ENCODE measurements at places on chromosomes 4 and X.

- no peak for DNase-seq
Observed at GRCh38 chrX:46456125-46456922, 88.9 kb downstream of the ZNF674 start.

GRCh38 chrX:115459883-115460880 lies 100.8 kb upstream of the PLS3 start:
- no peak for DNase-seq

GRCh38 chr4:5632066-5632440 lies 76.3 kb downstream of the EVC2 start:
- no peak for DNase-seq

GRCh38 chr4:137545461-137545861 lies 13.2 kb upstream of the PCDH18 start:
- DNase-seq: no peak

DNA sequence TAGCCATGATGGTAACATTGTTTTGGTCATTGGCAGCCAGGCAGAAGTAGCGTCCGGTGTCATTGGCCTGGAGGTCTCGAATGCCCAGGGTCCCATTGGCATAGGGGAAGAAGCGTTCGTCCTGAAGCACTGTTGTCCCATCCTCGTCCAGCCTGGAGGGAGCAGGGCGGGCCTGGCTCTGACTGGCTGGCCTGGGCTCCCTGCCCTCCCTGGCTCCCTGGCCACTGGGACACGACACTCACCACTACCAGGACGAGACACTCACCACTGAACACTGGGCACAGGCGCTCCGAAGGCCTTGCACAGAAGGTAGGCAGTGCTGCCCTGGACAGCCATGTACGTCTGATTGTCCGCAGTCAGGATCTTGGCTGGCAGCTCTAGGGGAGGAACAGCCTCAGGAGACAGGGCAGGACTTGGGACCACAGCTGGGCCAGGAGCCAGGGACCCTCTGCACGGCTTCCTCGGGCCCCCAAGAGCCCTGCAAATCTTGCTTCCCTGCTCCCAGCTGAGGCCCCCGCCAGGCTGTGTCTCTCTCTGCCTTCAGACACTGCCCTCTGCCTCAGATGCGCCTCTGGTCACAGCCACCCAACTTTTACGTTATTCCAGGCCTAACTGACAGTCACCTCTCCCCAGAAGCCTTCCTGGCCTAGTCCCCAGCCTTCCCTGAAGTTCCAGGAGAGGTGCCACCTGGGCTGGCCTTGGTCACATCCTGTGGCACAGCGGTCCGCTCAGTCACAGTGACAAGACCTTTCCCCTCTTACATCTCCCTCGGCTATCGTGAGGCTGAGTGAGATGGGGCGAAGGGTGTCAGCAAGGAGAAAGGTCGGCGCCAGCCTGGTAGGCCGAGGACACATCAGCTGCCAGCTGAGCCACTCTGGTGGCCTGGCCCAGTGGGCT lies 17.1 kb downstream of the L1CAM start:
- DNase-seq: no peak

DNA sequence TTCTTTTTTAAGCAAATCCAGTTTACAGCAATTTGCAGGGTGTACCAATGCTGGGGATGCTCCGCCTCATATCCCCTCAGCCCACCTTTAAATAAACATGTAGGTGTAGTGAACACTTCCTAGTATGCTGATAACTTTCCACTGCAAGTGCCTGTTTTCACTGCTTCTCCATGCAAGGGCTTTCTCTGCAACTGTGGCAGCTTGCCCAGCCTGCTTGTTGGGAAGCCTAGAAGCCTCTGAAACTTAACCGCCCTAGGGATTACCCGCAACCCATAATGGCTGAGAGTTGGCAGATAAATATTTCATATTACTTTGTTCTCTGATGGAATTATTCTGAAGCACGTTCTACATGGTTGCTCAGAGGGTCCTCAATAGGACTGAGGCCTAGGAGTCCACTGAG lies 253.7 kb upstream of the DDX53 start:
- no peak for DNase-seq

- DNase-seq: no peak
Observed at GRCh38 chrX:10032147-10032546, 65.0 kb downstream of the CLDN34 start.

GRCh38 chr4:142265946-142266345 lies 580.2 kb downstream of the INPP4B start:
- no peak for DNase-seq

- no peak for DNase-seq
Observed at GRCh38 chr4:172095161-172095560, 282.0 kb downstream of the GALNTL6 start.

GRCh38 chr4:181860668-181861067 lies 382.5 kb upstream of the TENM3 start:
- DNase-seq: no peak

DNA sequence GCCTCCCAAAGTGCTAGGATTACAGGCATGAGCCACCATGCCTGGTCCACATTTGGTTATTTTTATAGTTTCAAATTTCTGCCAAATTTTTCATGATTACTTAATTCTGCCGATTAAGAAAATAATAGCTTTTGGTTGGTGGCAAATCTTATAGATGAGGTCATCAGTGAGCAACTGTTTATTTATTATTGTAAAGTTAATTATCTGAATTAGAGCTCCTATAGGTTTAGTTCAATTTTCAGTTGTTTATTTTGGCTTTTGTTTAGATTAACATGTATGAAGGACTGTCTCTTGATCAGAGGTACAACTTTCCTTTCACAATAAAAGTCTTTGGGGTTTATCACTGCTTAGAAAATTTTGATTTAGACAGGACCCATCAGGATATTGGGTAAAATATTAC lies 262.2 kb downstream of the SLC7A11 start:
- DNase-seq: no peak

DNA sequence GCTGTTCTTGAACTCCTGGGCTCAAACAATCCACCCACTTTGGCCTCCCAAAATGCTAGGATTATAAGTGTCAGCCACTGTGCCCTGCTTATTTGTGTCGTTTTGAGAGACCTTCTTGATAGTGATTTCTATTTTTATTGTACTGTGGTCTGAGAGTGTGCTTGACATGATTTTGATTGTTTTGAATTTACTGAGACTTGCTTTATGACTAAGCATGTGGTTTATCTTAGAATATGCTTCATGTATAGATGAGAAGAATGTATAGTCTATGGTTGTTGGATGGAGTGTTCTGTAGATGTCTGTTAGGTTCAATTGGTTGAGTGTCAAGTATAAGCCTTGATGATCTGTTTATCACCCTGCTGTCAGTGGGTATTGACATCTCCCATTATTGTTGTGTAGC lies 789.3 kb downstream of the IL1RAPL1 start:
- DNase-seq: no peak

DNA sequence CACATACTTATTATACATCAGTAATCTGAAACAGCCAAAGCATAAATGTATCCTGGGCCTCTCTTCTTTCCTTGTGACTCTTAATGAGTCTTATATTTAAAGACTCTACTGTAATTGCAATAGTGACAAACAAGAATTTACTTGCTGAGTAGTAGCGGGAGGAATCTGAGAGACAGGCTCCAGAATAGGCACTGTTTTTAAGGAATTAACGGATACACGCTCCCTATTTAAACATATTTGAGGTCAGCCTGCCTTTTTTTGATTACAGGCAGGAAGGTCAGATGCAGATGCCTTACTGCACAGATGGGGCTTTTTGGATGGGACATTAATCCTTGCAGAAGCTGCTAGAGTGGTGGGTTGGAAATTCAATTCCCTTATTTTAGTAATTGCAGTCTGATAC lies 196.3 kb upstream of the ANXA3 start:
- no peak for DNase-seq

DNA sequence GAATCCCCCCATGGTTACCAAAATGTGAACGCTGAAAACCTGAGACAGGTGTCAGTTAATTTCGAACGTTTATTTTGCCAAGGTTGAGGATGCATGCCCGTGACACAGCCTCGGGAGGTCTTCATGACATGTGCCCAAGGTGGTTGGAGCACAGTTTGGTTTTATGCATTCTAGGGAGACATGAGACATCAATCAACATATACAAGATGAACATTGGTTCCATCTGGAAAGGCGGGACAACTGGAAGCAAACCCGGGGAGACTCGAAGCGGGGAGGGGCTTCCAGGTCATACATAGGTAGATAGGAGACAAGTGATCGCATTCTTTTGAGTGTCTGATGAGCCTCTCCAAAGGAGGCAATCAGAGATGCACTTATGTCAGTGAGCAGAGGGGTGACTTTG lies 11.0 kb upstream of the SH3BP2 start:
- no peak for DNase-seq

- DNase-seq: no peak
Observed at GRCh38 chrX:140504371-140505324, at the start of gene SOX3. SOX3 (minus strand) TSS chrX:140505069; CDS start chrX:140505060, 9 bp downstream.

DNA sequence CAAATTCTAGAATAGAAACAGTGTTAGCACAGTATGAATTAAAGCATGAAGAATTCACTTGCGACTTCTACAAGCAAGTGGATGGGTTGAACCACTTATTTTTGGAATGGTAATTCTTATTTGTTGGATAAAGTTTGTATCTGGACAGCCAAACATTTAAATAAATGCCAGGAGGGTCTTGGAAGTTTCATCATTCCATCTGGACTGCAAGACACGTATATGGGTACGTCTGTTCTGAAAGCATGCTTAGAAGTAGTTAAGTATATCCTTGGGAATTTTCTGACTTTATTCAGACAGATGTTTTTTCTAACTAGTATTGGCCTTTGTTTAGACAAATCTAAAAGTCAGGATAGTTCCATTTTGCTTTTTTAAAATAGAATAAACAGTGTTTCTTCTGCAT lies 77.5 kb upstream of the CASK start:
- DNase-seq: no peak

GRCh38 chrX:153405426-153405825 lies 4.3 kb upstream of the PNMA6E start:
- no peak for DNase-seq

GRCh38 chr4:6188687-6189305 lies 11.6 kb downstream of the JAKMIP1 start:
- no peak for DNase-seq

- DNase-seq: no peak
Observed at GRCh38 chrX:99653352-99653751, 756.7 kb downstream of the PCDH19 start.

GRCh38 chrX:29145316-29145715 lies 558.1 kb downstream of the IL1RAPL1 start:
- no peak for DNase-seq

GRCh38 chr4:22721204-22721603 lies 28.5 kb downstream of the GBA3 start:
- DNase-seq: no peak

DNA sequence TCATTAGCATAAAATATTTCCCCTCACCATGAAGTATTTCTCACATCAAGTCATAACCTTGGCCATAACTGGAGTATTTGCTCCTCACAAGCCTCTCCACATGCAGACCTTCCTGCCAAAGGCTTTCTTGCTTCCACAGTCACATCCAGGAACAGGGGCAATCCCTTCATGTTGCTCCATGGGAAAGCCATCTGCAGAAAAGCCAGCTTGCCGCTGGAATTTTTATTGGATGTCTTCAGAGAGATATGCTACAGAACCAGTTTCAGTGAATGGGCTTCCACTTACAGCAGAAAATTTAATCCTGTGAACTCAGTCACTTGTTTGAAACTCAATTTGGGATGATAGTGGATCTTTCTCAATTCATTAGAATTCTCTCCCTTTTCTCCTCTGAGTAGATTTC lies 3.2 kb upstream of the CDKN2AIP start:
- DNase-seq: no peak

DNA sequence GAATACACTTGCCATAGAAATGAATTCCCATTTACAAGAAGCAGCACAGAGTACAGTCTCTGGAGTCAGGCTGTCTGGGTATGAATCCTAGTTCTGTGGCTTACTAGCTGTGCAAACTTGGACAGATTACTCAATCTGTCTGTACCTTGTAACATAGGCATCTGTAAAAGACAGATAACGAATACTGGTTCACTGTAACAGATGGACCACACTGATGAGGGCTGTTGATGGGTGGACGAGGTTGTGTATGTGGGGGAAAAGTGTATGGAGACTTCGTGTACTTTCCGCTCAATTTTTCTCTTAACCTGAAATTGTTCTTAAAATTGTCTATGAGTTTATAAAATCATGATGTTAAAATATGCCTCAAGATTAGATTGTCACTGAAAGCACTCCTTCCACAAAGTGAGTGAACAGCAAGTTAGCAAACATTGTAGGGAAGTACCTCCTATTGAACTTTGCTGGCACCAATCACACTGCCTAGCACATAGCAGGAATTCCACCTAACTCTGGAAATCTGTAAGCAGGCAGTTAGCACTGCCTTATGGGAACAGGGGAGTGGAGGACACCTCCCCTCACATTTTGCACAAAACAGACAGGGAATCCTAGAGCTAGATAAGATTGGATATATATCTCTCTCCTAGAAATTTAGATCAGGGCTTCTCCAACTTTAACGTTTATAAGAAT lies 6.5 kb upstream of the EXOSC9 start:
- DNase-seq: no peak

DNA sequence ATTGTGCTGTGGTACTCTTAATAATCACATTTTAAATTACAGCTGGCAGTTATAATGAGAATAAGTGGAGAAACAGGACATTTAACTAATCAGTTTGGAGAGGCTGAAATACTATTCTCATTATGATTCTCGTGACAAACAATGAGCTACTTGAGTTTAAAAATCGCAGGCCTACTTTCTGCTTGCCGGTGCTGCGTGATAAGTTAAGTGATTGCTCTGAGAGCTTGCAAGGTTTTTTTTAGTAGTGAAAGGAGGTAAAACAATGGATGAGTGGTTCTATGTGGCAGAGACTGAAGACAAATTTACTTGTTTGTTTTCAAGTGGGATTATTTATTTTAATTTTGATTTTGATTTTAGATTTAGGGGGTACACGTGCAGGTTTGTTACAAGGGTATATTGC lies 114.0 kb downstream of the RAPGEF2 start:
- no peak for DNase-seq

DNA sequence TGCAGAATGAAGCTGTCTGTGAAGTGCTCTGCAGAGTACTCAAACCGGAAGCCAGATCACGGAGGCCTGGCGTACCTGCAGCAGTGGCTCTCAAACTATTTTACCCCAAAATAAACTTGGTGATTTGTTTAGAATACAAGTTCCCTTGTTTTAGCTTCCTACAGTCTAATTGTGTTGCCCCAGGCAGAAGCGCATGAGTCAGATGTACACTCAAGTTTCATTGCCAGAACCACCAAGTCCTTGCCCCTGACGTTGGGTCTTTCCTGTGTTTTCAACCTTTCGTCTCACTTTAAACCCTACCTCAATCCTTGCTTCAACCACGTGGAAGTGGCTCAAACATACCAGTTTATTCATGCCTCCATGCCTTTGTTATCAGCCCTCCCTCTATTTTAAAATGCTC lies 66.2 kb upstream of the SLC7A11 start:
- DNase-seq: no peak

DNA sequence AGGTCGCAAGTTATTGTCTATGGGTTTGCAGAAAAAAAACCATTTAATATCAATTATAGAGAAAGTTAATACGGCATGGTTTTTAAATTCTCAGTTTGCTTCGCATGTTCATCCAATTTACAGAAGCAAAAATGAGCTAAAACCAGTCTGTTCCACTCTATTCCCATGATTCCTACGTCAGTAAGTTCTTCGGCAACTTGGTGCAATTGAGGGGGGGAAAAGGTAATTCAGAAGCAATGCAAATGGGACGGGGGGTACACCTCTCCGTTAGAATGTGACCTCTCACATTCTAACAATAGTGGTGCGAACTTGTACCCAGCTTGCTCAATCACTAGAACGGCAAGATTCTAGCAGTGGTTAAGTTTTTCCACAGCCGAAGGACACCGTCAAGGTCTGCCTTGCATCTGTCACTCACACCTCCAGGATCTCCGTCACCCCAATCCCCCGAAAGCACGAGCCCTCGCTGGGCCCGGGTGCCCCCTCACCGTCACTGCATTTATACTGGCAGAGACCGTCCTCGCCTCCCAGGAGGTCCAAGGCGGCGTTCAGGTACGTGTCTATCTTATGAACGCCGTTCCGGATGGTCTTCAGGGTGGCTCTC lies 653 bp downstream of the PLA2G12A start:
- DNase-seq: no peak
